ENCODE measurements at places on chromosomes 6 and 20.
A peak's percentile ranks its signal among the peaks of the same experiment; 100 is the strongest.

- DNase-seq: peak; percentile 41
Observed at GRCh38 chr6:166626177-166627032, 646 bp downstream of the RPS6KA2 start.

- DNase-seq: no peak
Observed at GRCh38 chr20:9838035-9838377, 870 bp downstream of the PAK5 start.

GRCh38 chr6:6407071-6407741 lies 86.7 kb upstream of the F13A1 start:
- peak; percentile 65 for DNase-seq

GRCh38 chr6:38493931-38494547 lies 145.7 kb downstream of the BTBD9 start:
- DNase-seq: peak; percentile 63

- DNase-seq: peak; percentile 2
Observed at GRCh38 chr6:92690997-92691599, 728.3 kb downstream of the EPHA7 start.

GRCh38 chr20:56362833-56363413 lies 4.1 kb downstream of the FAM210B start:
- no peak for DNase-seq

DNA sequence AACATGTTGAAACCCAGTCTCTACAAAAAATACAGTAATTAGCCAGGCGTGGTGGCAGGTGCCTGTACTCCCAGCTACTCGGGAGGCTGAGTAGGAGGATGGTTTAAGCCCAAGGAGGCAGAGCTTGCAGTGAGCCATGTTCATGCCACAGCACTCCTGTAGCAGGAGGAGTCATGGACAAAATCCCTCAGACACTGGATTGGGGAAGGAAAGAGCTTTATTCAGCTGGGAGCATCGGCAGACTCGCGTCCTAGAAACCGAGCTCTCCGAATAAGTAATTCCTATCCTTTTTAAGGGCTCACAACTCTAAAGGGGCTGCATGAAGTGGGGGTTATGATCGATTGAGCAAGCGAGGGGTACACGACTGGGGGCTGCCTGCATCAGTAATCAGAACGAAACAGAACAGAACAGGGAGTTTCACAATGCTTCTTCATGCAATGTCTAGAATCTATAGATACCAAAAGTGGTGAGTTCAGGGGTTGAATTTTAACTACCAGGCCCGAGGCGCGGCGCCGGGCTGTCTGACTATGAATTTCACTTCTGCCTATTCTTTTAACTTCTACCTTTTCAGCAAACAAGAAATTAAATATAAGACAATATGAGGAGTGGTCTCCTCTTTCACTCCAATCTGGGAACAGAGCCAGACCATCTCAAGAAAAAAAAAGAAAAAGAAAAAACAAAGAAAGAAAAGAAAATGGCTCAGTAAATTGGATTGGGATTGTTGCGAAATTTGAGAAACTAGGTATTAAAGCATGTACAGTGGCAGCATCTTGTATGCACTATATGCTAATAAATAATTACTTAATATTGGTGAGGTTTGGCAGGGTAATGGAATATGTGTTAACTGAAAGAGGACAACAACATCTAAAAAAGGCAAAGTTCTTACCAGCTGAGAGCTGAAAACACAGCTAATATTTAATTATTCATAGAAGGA lies 23.6 kb downstream of the HMGN4 start:
- no peak for DNase-seq

DNA sequence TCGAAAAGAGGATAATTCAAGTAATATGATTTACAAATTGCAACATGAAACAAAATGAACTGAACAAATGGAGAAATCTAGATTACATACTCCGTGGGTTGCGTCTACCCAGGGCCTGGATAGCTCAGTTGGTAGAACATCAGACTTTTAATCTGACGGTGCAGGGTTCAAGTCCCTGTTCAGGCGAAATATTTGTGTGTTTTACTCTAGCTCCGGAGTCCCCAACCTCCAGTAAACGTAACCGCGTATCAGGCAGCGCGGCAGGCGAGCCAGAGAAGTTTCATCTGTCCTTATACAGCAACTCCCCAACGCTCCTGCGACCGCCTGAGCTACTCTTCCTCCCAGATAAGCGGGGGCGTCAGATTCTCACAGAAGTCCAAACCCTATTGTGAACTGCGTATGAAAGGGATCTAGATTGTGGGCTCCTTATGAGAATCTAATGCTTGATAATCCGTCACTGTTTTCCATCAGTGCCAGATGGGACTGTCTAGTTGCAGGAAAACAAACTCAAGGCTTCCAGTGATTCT lies 176.1 kb downstream of the TRIM27 start:
- peak; percentile 42 for DNase-seq

- DNase-seq: no peak
Observed at GRCh38 chr6:109894181-109894580, 83.9 kb upstream of the GPR6 start.

GRCh38 chr6:130515306-130515705 lies 149.5 kb downstream of the TMEM200A start:
- no peak for DNase-seq

- DNase-seq: no peak
Observed at GRCh38 chr20:32193996-32194395, 13.5 kb downstream of the PLAGL2 start.

DNA sequence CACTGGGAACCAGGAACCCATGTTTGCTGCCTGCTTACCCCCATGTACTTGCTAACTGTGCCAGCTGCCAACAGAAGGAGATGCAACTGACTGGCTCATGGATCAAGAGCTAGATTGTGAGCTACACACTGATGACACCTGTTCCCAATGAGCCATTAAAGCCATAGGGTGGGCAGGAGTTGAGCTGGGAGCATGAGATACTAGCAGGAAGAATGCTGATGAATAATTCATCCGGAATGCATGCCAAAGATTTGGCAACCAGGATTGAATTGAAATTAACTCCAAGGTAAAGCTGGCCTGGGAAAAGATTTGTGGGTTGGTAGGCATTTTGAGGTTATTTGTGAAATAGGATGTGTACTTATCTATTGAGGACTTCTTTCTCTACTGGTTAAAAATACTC lies 631.1 kb downstream of the KIF16B start:
- DNase-seq: peak; percentile 17

DNA sequence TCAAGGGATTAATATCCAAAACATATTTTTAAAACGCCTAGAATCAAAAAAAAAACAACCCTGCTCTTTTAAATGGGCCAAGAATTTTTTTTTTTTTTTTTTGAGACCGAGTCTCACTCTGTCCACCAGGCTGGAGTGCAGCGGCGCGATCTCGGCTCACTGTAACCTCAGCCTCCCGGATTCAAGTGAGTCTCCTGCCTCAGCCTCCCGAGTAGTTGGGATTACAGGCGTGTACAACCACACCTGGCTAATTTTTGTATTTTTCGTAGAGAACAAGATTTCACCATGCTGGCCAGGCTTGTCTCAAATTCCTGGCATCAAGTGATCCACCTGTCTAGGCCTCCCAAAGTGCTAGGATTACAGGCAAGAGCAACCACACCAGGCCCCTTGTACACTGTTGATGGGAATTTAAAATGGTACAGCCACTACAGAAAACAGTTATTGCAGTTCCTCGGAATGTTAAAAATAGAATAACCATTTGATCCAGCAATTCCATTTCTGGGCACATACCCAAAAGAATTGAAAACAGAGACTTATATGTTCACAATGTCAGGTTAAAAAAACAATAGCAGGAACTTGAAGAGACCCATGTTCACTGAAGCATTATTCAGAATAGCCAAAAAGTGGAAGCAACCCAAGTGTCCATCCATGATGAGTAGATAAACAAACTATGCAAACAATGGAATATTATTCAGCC lies 3.1 kb upstream of the MYL9 start:
- no peak for DNase-seq

DNA sequence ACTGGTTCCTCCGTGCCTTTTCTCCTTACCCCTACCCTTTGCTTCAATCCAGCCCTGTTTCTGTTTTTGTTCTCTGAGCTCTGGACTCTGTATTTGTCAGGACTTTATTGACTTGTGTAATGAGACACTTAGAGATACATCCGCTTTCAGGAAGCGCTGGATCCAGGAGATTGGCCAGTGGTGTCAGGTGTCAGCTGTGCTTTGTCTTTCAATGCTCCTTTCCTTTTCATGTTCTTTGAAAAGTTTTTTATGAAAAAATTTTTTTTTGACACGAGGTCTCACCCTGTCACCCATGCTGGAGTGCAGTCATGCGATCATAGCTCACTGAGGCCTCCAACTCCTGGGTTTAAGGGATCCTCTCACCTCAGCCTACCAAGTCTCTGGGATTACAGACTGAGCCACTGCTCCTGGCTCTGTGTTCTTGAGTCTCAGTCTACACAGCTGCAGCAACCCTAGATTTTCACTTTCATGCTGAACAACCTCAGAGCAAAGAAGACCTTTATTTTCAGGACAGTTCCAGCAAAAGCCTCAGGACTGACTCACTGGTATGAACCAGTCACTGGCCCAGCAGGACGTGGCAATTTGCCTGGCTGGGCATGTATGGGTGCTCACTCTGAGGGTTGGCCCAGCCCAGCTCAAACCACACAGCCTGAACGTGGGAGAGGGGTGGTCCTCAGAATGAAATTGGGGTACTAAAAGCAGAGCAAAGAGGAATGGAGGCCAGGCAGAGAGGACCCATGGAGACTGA lies 108.5 kb downstream of the DHX35 start:
- DNase-seq: peak; percentile 33

- peak; percentile 73 for DNase-seq
Observed at GRCh38 chr6:46044881-46045617, 29.4 kb upstream of the CLIC5 start.

DNA sequence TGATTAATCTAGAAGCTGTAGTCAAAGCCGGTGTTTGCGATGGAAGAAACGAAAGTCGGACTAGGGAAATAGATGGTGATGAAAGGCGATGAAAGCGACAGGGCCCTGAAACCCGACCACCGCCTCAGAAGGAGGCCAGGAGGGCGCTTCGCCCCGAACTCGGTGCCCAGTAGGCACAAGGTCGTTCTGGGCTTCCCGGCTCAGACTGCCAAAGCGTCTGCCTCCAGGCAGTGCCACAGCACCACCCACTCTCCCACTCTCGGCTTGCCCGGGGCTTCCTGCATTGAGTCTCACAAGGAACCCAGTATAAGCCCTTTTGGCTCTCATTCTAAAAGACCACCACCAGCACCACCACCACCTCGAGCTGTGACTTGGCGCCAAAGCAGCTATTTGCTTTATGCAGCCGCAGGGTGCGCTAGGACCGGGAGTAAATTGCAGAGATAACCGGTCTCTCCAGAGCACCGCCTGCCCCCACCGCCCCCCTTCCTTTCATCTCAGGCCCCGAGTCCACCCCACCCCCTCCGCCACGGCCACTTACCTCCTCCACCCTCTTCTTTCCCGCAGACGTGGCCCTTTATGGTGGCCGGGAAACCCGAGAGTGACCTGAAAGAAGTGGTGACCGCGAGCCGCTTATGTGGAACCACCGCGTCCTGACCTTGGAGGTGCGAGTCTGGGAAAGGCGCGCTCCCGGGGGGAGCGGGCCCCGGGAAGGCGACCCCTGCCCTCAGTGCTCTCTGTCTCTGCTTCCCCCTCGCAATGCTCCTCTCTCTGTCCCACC lies 2.4 kb downstream of the TCF21 start:
- peak; percentile 17 for DNase-seq

GRCh38 chr20:20832715-20833114 lies 120.3 kb upstream of the RALGAPA2 start:
- DNase-seq: no peak

GRCh38 chr6:137808191-137808590 lies 58.9 kb upstream of the TNFAIP3 start:
- peak; percentile 76 for DNase-seq

- DNase-seq: no peak
Observed at GRCh38 chr6:56745971-56746370, 103.3 kb upstream of the DST start.

DNA sequence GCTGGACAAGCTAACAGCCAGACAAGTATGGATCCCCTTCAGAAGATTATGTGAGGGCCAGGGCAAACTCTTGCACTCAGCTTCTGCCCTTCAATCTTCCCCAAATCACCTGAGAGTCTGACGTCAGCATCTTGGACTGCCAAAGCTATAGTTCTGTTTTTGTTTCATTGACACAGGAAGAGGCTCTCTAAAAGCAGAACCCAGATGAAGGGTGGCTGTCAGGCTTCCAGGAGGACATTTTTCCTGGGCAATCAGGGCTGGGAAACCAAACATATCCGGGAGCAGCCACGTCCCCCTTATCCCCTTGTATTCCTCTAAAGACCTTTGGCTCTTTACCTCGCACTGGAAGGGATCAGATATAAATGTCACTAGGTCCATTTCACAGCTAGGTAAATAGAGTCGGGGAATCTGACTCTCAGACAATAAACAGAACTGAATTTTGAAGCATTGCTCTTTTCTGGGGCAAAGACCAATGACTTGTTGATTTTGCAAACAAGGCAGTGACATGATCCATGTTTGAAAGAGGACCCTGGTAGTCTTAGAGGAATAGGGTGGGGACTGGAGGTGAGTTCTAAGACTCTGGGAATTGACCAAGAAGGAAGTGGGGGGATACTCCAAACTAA lies 13.3 kb downstream of the MAFB start:
- DNase-seq: no peak

DNA sequence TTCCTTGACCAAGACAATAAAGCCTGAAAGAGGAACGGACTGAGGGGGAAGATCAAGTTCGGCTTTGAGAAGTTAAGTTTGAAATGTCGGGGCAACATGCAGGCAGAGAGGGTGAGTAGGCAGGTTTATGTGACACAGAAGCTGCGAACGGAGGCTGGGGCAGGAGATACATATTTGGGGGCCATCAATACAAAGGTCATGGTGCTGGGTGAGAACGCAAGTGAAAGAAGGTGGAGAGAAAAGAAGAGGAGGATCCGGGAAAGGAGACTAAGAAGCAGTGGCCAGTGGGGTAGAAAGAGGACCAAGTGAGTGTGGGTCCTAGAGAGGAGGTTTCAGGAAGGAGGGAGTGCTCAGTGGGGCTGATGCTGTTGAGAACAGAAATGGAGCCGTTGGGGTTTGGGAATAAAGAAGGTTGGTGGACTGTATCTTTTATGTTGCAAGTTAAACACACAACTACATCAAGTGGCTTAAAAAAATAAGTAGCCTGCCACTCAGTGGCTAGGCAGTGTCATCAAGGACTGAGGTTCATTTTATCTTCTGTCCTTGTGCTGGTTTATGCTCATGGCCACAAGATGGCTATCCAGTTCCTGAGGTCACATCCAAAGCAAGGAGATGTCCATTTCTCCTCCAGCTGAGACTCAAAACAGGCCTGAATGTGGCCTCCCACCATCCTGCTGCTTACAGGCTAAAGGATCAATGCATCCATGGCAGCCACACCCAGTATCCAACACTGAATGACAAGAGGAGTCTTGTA lies 1.7 kb upstream of the BLCAP start:
- no peak for DNase-seq

GRCh38 chr20:15071085-15071808 lies 733.8 kb upstream of the FLRT3 start:
- peak; percentile 79 for DNase-seq

All from fibroblast of skin of abdomen (primary cell).